Stimulated activated CD8-positive, alpha-beta memory T cell treated with anti-CD3 and anti-CD28 coated beads, Interleukin-15, amount 100 ng/mL, for 4 hours (primary cell): ENCODE measurements at places on chromosomes 2 and 18.

- no peak for DNase-seq
These were observed 23.9 kb downstream of the DCC start for GRCh38 chr18:52363861-52364260.

- DNase-seq, result no peak
These were observed 407.2 kb upstream of the CDH7 start for GRCh38 chr18:65343571-65343970.

DNA sequence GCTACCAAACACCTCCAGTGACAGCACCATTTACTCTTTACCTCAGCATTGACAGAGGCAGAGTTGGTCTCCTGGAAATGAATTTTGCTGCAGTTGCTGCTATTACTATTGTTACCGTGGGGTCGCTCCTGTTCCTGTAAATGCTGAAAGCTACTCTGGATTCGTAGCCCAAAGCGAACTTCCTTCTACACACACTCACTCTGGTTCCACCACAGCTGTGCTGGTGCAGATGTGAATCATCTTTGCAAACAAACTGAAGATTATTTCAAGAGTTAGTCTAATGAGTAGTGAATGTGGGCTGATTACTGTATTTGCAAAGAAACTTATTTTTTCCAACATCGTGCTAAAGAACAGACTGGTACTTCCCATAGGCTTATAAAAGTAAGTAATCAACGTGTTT is 304.0 kb downstream of the LPIN1 start:
- DNase-seq, result no peak

DNA sequence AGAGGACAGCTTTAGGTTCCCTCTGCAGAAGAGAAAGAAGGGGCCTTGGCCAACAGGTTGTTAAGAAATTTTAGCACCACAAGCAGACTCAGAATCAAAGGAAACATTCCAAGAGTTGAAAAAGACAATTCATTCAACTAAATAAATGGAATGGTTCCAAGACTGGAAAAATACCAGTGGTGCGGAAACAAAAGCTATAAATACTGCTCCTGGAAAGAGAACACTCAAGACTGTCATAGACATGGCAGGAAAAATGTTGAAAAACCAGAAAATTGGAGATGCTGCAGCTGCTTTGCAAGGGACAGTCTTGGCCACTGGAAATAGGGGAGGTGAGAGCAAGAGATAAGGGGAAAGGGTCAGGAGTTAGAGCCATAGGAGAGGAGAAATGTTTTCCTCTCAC is 312.7 kb upstream of the CYRIA start:
- DNase-seq, result no peak

- no peak for DNase-seq
These were observed 290.8 kb downstream of the SLC4A3 start for GRCh38 chr2:219918254-219918653.

DNA sequence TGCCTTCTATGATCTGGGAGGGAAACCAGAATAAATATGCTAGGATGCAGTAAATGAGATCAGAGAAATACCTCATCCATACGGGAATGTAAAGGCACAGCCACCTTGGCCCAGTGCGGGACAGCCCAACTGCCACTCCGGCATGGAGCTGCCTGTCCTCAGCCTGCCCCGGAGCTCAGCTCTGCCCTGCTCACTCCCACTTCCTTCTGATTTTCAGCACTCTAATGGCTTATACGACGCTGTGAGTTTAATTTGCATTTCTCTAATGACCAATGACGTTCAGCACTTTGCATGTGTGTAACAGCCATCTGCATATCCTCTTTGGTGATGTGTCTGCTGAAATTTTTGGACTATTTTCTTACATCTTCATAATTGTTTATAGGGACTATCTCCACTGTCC is 172.5 kb upstream of the RAB6C start:
- no peak for DNase-seq

DNA sequence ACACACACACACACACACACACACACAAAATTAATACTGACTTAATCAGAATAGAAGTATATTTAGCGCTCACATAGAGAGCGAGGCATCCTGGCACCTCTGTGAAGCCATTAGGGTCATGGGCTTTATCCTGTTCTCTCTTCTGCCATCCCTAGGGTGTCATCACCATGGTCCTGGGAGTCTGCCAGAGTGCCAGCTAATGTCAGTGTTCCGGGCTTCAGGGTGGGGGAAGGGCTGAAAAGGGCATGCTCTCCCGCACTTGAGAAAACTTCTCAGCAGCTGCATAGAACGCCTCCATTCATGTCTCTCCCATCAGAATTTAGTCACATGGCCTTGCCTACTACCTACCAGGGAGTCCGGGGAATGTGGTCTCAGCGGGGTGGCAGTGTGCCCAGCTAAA is 19.7 kb upstream of the DYNC2LI1 start:
- no peak for DNase-seq

GRCh38 chr2:205895981-205896655 is 189.9 kb downstream of the INO80D start:
- DNase-seq, result no peak

- DNase-seq, result no peak
These were observed 550.3 kb upstream of the LRRTM1 start for GRCh38 chr2:80854831-80855230.

DNA sequence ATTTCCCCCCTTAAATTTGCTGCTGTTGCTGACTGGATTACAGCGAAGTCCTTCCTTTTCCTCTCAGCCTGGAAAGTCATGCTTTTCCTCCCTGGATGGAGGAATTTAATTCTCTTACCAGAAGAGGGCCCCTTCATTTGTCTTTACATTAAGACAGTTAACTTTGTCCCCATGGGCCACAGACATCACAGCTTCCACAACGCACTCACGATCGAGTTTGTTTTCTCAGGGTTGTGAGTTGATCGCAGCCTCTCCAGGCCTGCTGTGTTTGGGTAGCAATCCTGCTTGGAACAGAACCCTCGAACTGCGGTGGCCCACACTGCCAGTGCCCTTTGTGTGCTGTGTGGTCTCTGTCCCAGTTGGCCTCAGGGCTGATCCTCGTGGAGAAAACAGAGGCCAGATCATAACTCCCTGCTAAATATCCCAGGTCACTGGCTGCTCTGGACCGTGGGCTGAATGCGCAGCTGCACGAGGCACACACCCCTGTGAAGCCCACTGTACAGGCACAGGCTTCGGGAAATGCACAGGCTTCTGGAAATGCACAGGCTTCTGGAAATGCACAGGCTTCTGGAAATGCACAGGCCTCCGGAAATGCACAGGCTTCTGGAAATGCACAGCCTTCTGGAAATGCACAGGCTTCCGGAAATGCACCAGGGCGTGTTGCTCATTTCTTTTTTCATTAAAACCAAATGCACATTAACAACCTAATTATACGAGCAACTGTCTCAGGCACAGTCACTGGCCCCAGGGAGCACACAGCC is 2.2 kb upstream of the PDIA6 start:
- no peak for DNase-seq

DNA sequence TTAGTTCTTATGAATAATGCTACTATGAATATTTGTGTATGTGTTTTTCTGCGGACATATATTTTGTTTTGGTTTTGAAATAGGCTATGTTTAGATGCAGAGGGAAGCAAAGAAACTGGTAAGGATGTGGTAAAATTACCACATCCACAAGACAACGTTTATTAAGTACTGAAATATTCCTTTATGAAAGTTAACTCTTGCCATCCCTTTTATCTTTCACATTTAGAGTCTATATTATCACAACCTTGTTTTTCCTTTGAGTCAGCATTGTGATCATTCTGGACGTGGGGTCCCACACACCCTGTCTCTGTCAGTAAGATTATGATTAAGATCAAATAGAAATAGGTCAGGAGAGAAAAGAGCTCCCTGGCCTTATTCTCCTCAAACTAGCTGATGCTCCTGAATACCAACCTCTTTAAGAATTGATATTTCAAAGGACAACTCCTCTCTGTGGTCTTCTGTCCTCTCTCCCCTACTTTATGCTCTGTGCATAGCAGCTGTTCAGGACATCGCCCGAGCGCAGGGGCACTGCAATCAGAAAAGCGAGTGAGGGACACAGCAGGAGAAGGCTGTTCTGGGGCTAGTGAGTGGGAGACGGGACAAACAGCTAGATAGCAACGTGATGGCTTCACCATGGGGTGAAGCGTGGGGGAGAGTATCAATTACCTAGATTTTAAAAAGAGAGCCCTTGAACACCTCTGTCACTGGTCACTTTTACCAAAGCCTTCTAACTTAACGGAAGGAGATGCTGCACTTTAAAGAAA is 12.2 kb downstream of the METAP1D start:
- no peak for DNase-seq

- no peak for DNase-seq
These were observed 3.8 kb downstream of the SLC1A4 start for GRCh38 chr2:64992990-64993389.

DNA sequence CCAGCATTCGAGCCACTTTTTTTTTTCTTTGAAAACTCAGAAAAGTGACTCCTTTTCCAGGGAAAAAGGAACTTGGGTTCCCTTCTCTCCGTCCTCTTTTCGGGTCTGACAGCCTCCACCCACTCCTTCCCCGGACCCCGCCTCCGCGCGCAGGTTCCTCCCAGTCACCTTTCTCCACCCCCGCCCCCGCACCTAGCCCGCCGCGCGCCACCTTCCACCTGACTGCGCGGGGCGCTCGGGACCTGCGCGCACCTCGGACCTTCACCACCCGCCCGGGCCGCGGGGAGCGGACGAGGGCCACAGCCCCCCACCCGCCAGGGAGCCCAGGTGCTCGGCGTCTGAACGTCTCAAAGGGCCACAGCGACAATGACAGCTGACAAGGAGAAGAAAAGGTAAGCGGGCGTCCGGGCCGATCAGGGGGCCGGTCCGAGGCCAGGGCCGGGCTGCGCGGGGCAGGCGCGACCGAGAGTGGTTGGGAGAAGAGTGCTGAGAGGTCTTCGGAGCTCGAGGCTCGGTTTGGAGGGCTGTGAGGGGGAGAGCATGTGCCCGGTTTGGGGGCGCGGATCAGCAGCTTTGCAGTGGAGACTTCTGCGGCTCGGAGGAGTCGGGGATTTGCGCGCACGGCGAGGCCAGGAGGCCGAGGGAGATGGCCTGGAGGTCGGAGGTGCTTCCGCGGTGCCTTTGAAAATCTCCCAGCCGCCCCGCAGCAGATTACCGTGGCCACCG is 502 bp downstream of the EPAS1 start:
- peak; percentile 58 for DNase-seq

GRCh38 chr2:69298862-69299261 is 88.2 kb downstream of the GFPT1 start:
- DNase-seq, result no peak

DNA sequence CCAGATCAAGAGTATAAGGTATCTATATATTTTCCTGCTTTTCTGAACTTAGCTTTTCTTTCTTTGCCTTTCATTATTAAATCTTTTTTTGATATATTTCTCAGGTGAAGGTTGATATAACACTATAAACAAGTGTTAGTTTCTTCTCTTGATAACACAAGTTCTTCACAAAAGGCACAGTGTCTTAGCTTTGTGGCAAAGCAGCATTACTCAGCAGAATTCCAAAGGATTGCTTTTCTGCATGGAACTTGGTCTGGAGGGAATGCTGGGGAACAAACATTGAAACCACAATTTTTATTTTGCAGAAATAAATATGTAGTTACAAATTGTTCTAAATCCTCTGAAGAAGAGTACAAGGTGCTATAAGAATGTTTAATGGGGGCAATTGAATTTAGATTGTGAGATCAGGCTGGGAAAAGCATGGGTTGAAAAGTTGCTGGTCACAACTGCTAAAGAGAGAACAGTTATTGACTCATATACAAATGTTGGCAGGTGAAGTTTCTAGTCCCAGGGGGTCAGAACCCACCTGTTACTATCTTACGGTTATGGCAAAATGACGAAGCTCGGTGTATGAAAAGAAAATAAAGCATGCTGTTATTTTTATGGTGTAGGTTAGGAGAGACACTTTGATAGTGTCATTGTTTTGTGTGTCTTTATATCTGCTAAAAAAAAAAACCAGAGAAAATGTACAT is 68.2 kb downstream of the UBR3 start:
- DNase-seq, result no peak

- DNase-seq, result no peak
These were observed 31.9 kb downstream of the VWA3B start for GRCh38 chr2:98118852-98119251.

GRCh38 chr2:241214209-241214608 is 25.7 kb downstream of the ANO7 start:
- DNase-seq, result no peak

DNA sequence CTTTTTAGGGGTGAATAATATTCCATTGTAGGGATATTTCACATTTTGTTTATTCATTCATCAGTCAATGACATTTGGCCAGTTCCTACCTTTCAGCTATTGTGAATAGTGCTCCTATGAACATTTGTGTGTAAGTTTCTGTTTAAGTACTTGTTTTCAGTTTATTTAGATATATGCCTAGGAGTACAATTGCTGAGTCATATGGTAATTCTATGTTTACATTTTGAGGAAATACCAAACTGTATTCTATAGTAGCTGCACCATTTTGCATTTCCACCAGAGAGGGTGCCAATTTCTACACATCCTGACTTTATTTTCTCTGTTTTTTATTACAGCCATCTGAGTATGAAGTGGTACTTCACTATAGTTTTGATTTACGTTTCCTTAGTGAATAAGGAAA is 54.4 kb upstream of the ZNF236 start:
- DNase-seq, result no peak

- no peak for DNase-seq
These were observed 71.5 kb downstream of the KLHL14 start for GRCh38 chr18:32701313-32701712.

GRCh38 chr2:28838971-28839370 is 28.3 kb downstream of the SPDYA start:
- no peak for DNase-seq

DNA sequence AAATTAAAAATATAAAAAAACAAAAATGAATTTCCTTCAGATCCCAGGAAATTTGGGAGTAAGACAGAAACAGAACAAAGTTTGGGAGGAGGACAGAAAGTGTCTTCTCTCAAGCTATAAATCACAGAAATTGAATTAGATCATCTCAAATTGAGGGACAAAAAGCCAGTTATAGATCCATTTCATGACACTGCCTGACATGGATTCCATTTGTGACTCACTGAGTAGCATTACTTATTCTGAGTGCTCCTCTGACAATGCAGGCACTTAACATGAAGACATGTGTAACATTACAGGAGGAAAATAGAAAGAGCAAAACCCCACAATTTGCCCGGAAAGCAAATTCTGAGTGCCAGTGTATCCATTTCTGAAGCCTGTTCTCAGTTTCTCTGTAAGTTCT is 63.9 kb upstream of the CREB1 start:
- no peak for DNase-seq

- no peak for DNase-seq
These were observed 725.1 kb upstream of the CDH7 start for GRCh38 chr18:65025756-65026155.

GRCh38 chr2:75646090-75646582 is 447 bp upstream of the MRPL19 start:
- DNase-seq, result no peak

DNA sequence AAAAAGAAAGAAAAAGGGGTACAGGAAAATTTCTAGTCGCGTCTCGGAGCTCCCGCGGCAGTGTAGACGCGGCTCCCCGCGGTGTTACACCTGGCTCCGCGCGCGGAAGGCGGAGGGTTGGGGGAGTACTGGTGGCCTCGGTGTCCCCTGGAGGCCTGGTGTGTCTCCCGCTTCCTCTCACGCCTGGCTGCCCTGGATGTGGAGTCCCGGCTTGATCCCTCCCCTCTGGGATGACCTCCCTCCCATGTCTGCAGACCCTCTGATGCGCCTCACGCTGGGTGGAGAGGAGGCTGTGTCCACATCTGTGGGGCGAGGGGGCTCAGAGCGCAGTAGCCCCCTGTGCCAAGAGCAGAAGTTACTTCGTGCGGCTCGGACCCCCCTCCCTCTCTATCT is 1.2 kb downstream of the KIF5C start:
- DNase-seq, result no peak
